ENCODE measurements at places on chromosomes 6 and 20. TPM values are rescaled to one million over a fixed set of nuclear protein-coding genes. Genes with fewer than 3 reads are reported as not detected.
A peak's percentile ranks its signal among the peaks of the same experiment; 100 is the strongest.

Gene GJA10
- not detected for total RNA-seq

Gene RIMS1
- total RNA-seq, result 0.92 TPM

Gene EFCAB8
- total RNA-seq, result not detected

Gene MCHR2
- not detected for total RNA-seq

Gene SPAG4
- 12.8 TPM for total RNA-seq

Gene CCM2L
- total RNA-seq, result 0.69 TPM

Gene MPIG6B
- not detected for total RNA-seq

Gene BIRC7
- total RNA-seq, result 0.54 TPM

Gene SYNCRIP
- 28.5 TPM for total RNA-seq

- peak; percentile 11 for DNase-seq
- no peak overlapping the region for H3K4me3 ChIP-seq
- H3K27me3 ChIP-seq, result no peaks in the 10 kb centered on the region
- H3K27ac ChIP-seq, result peak overlapping the region; percentile 31
- peaks cover 4% of the 10 kb centered on the region for H3K36me3 ChIP-seq
Observed at GRCh38 chr6:161033667-161034066, 42.1 kb downstream of the MAP3K4 start.

DNA sequence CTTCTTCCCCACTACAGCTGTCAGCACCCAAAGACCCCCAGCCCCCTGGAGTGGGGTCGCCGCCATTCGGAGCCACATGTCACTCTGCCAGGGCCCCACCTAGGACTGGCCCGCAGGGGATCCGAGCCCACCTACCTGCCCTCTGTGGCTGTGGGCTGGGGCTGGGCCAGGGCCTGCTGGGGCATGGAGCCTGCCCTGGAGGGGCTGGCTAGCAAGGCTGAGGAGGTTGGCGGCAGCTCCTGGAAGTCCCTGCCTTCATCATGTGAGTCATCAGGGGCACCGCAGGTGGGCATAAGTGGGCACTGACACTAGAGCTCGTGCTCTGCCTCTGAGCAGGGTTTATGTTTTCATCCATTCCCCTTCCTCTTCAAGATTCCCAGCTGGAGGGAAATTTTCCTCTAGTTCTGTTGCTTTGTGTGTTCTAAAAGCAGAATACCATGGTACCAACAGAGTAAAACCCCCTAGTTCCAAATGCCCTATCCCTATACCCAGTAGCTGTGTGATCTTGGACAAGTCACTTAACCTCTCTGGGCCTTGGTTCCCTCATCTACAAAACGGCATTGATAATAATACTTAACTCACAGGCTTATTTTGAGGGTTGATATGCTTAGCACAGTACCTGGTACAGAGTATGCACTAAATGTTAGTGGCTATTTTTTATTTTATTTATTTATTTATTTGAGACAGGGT is 8.7 kb upstream of the FANCE start:
- no peak overlapping the region for H3K27ac ChIP-seq
- H3K4me3 ChIP-seq, result no peak overlapping the region
- no peaks in the 10 kb centered on the region for H3K27me3 ChIP-seq
- no peak for DNase-seq

GRCh38 chr6:167746390-167746907 is 80.3 kb upstream of the AFDN start:
- no peak for DNase-seq
- no peak overlapping the region for H3K4me3 ChIP-seq
- H3K4me1 ChIP-seq, result no peaks in the 10 kb centered on the region
- H3K27ac ChIP-seq, result no peak overlapping the region

DNA sequence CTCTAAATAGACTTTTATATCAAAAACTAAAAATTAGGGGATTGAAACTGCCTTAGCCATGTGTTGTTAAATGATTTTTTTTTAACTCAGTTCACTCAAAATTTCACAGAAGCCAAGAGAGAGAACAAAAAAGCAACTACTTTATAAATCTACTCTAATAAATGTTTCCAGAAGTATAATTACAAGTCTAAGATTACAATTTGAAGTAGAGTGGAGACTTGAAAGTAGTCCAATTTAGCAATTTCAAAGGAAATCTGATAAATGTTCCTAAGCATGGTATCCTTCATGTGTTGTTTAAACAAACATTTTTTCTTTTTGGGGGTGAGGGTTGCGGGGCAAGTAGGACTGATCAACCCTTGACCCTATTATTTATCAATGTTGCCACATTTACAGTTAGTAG is 72.6 kb downstream of the PHIP start:
- peaks cover 16% of the 10 kb centered on the region for H3K36me3 ChIP-seq
- peaks cover 12% of the 10 kb centered on the region for H3K4me1 ChIP-seq
- H3K27me3 ChIP-seq, result no peaks in the 10 kb centered on the region
- no peak overlapping the region for H3K27ac ChIP-seq
- H3K4me3 ChIP-seq, result no peak overlapping the region

- no peak overlapping the region for H3K4me3 ChIP-seq
- DNase-seq, result no peak
- no peak overlapping the region for H3K27ac ChIP-seq
- no peaks in the 10 kb centered on the region for H3K36me3 ChIP-seq
Observed at GRCh38 chr6:83442752-83443151, 11.9 kb upstream of the ME1 start.

- no peaks in the 10 kb centered on the region for H3K27me3 ChIP-seq
- no peaks in the 10 kb centered on the region for H3K36me3 ChIP-seq
- no peak for DNase-seq
- H3K4me3 ChIP-seq, result no peak overlapping the region
- no peak overlapping the region for H3K27ac ChIP-seq
Observed at GRCh38 chr6:124567401-124567800, 394.8 kb upstream of the RNF217 start.

GRCh38 chr6:41682056-41682477 is 43.8 kb downstream of the MDFI start:
- H3K4me3 ChIP-seq, result no peak overlapping the region
- no peaks in the 10 kb centered on the region for H3K36me3 ChIP-seq
- no peaks in the 10 kb centered on the region for H3K4me1 ChIP-seq
- peak; percentile 96 for DNase-seq
- no peaks in the 10 kb centered on the region for H3K27me3 ChIP-seq
- no peak overlapping the region for H3K27ac ChIP-seq

- peak overlapping the region; percentile 72 for H3K4me3 ChIP-seq
- H3K27me3 ChIP-seq, result no peaks in the 10 kb centered on the region
- peaks cover 13% of the 10 kb centered on the region for H3K4me1 ChIP-seq
- DNase-seq, result peak; percentile 37
- H3K27ac ChIP-seq, result peak overlapping the region; percentile 94
Observed at GRCh38 chr20:3158968-3159431, 665 bp downstream of the FASTKD5 start.

DNA sequence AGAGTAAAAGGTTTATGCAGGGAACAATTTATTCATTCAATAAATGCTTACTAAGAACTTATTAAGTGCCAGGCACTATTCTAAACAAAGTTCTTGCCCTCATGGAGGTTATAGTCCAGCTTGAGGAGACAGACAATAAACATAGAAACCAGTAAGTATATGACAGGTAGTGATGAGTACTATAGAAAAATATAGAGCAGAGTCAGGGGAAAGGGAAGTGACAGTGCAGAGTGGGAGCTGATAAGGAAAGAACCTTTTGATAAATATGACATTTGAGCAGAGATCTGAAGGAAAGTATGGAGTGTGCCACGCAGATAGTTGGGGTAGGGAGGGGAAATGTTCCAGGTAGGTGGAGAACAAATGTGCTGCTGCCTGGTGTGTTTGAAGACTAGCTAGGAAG is 12.1 kb downstream of the ACSS2 start:
- no peak for DNase-seq
- peaks cover 16% of the 10 kb centered on the region for H3K36me3 ChIP-seq
- H3K4me3 ChIP-seq, result no peak overlapping the region
- no peak overlapping the region for H3K27ac ChIP-seq
- no peaks in the 10 kb centered on the region for H3K27me3 ChIP-seq

GRCh38 chr20:44496976-44497375 is 21.3 kb downstream of the TTPAL start:
- H3K4me3 ChIP-seq, result no peak overlapping the region
- no peak for DNase-seq
- H3K27me3 ChIP-seq, result no peaks in the 10 kb centered on the region
- peaks cover 12% of the 10 kb centered on the region for H3K4me1 ChIP-seq
- H3K36me3 ChIP-seq, result peaks cover 46% of the 10 kb centered on the region

- H3K4me1 ChIP-seq, result no peaks in the 10 kb centered on the region
- H3K27me3 ChIP-seq, result no peaks in the 10 kb centered on the region
- no peak for DNase-seq
- no peaks in the 10 kb centered on the region for H3K36me3 ChIP-seq
- no peak overlapping the region for H3K27ac ChIP-seq
- H3K4me3 ChIP-seq, result no peak overlapping the region
Observed at GRCh38 chr20:21450572-21450971, 53.2 kb upstream of the NKX2-4 start.

- H3K36me3 ChIP-seq, result no peaks in the 10 kb centered on the region
- H3K4me1 ChIP-seq, result no peaks in the 10 kb centered on the region
- no peak overlapping the region for H3K4me3 ChIP-seq
- no peaks in the 10 kb centered on the region for H3K27me3 ChIP-seq
- no peak overlapping the region for H3K27ac ChIP-seq
- no peak for DNase-seq
Observed at GRCh38 chr6:159373670-159374069, 204.5 kb downstream of the FNDC1 start.

DNA sequence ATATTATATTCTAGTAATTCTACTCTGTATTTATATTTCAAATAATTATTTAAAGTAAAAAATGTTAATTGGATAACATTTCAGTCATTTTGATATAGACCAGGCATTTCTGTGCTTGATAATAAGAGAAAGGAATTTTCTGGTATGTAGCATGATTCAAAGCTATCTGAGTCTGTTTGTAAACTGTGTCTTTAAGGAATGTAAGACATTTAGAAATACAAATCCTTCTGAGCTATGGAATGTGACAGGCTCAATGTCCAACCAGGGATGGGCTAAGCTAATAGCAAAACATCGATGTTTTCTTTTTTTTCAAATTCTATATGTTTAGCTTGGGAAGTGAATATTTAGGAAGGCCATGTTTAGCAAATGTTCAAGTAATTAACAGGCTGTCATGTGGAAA is 41.5 kb upstream of the FAM83B start:
- H3K27ac ChIP-seq, result no peak overlapping the region
- peak; percentile 22 for DNase-seq
- no peaks in the 10 kb centered on the region for H3K36me3 ChIP-seq
- peaks cover 4% of the 10 kb centered on the region for H3K4me1 ChIP-seq
- H3K27me3 ChIP-seq, result no peaks in the 10 kb centered on the region
- no peak overlapping the region for H3K4me3 ChIP-seq

- peak; percentile 17 for DNase-seq
- H3K36me3 ChIP-seq, result no peaks in the 10 kb centered on the region
- H3K27me3 ChIP-seq, result no peaks in the 10 kb centered on the region
- peak within 1 kb of the TSS; percentile 17 for H3K4me3 ChIP-seq
- H3K4me1 ChIP-seq, result peaks cover 26% of the 10 kb centered on the region
Observed at GRCh38 chr20:37521061-37521771, at the start of gene NNAT. NNAT (plus strand) TSS chr20:37521250; CDS start chr20:37521332, 82 bp downstream.

DNA sequence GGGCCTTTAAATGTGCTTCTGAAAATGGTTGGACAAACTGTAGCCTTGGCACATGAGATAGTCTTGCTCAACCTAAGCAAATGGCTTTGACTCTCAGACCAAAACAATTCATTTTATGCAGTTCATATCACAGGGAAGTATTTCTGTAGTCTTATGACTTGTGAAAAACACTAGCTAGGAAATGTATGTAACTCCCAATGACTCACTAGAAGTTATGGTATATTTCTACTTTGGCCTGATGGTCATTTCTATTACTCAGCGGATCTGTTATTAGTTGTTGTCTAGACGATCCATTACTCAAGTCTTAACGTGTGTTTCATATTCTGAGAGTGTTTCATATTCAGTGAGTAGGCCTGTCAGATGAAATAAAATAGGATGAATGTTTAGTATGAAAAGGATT is 1333.5 kb downstream of the KHDRBS2 start:
- H3K4me3 ChIP-seq, result no peak overlapping the region
- no peak for DNase-seq
- no peaks in the 10 kb centered on the region for H3K36me3 ChIP-seq
- H3K4me1 ChIP-seq, result no peaks in the 10 kb centered on the region
- no peaks in the 10 kb centered on the region for H3K27me3 ChIP-seq

DNA sequence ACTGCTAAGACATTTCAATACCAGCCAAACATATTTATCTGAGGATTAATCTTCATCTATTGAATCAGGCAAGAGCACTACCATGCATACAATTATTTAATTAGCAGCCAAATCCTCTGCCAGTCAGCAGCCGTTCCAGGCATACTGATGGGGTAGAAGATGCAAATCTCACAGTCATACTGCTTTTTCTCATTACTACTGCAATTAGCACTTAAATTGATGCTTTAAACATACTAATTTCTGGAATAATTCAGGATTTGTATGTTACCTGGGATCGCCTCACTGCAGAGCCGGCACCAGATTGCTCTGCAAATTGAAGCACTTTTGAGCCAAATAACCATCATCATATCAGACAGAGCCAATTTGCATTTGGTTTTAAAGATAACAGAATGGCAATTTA is 49.9 kb upstream of the SIM1 start:
- H3K4me1 ChIP-seq, result no peaks in the 10 kb centered on the region
- no peak for DNase-seq
- peaks cover 12% of the 10 kb centered on the region for H3K36me3 ChIP-seq
- H3K4me3 ChIP-seq, result no peak overlapping the region
- H3K27ac ChIP-seq, result no peak overlapping the region

DNA sequence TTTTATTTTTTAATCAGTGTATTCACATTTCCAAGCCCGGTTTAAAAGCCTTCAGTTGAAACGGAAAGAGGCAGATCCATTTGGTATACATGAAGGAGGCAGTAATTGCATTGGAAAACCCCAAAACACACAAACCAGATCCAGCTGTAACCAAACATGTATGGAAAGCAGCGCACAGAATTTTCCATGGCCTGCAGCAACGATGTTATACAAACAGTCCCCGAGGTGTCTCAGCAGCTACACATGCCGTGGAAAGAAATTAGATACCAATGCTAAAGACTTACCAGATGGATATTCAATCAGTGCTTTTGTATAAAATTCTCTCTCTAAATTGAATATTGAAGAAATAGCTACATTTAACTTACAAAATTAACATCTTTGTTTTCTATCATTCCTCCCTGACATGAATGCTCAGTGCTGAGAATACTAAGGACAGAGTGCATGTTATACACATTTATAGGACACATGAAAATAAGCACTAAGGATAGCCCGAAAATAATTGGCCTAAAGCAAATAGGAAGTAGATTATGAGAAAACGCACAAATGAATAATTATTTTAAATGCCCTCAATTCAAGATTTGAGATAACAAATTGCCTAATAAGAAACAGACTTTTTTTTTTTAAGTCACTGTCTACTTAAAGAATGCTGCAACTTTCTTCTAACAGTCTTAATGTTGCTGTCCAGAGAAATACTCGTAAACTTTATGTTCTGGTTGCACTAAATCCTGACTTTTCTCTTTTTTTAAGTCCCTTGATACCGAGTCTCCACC is 713.1 kb downstream of the HDGFL1 start:
- no peak overlapping the region for H3K27ac ChIP-seq
- H3K4me1 ChIP-seq, result no peaks in the 10 kb centered on the region

Measured in cardiac muscle cell (in vitro differentiated cells and primary cell).